ENCODE measurements at places on chromosomes 1 and 21.

- no peaks in the 10 kb centered on the region for H3K36me3 ChIP-seq
- H3K4me3 ChIP-seq: no peak overlapping the region
Observed at GRCh38 chr1:163046071-163046470, 23.1 kb upstream of the RGS4 start.

- no peaks in the 10 kb centered on the region for H3K36me3 ChIP-seq
- H3K27me3 ChIP-seq: no peaks in the 10 kb centered on the region
- H3K4me1 ChIP-seq: peaks cover 18% of the 10 kb centered on the region
- DNase-seq: no peak
- no peak overlapping the region for H3K4me3 ChIP-seq
Observed at GRCh38 chr1:240423246-240423924, 188.6 kb downstream of the GREM2 start.

DNA sequence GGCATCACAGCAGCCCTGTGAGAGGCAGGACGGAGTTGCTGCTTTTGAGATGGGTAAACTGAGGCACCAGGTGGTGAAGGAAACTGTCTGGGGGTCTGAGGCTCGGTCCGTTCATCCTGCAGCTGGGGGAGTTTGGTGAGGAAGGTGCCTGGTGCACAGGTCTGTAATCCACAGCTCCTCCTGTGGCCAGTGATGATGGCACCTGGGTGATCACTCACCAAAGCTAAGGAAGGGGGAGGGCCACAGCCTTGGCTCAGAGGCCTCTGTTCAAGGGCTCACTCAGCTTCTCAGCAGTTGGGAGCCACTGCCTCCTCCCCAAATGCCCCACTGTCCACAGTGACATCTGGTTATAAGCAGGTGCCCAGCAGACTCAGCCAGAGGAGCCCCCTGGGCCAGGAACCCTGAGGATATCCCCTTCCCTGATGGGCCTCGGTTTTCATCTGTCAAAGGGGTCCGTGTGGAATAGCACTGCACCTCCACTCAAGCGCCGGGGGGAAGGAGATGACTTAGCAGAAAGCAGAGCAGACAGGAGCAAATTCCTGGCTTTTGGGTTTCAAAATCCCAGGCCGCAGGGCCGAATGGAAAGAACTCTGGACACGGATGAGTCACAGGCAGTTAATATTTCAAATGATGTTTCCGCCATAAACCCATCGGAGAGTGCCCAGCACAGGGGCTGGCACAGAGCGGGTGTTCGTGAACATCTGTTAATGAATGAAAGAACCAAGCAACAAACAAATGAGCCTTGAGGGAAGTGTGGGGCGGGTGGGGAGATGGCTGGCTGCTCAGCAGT is 82.8 kb downstream of the DMRTB1 start:
- H3K4me3 ChIP-seq: no peak overlapping the region
- no peaks in the 10 kb centered on the region for H3K27me3 ChIP-seq
- peaks cover 9% of the 10 kb centered on the region for H3K36me3 ChIP-seq
- H3K27ac ChIP-seq: peak overlapping the region; percentile 90

DNA sequence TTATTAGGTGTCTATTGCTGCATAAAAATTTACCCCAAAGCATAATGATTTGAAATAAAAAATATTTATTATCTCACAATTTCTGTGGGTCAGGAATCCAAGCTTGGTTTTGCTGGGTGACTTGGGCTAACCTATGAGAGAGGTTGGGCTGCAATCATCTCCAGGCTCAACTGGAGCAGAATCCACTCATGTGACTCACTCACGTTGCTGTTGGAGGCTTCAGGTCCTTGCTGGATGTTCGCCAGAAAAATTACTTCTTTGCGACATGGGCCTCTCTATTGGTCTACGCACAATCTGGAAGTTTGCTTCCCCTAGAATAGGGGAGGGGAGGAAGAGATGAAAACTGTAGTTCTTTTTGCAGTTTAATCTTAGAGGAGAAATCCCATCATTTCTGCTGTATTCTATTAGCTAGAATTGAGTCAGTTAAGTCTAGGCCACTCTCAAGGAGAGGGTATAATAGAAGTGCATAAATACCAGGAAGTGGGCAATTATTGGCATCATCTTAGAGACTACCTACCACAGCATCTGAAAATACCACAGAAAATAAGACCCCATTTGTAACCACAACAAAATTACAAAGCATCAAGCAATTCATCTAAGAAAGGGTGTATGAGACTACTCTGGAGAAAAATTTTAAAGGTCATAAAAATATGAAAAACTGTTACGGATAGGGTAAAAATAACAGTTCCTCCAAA is 5.7 kb upstream of the FASLG start:
- H3K27ac ChIP-seq: no peak overlapping the region
- H3K36me3 ChIP-seq: no peaks in the 10 kb centered on the region
- DNase-seq: no peak
- no peaks in the 10 kb centered on the region for H3K27me3 ChIP-seq
- H3K4me1 ChIP-seq: no peaks in the 10 kb centered on the region
- no peak overlapping the region for H3K4me3 ChIP-seq

DNA sequence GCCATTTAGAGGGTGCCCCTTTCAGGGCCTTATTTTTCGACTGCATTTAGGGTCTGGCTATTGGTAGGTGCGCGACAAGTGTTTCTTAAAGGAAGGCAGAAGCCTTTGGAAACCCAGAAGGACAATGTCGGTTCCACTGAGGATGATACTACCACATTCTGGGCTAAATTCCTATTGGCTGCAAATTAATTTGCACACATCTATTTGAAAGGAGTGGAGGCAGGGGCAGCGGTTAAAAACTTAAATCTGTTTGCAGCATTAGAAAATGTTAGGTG is 1.1 kb downstream of the PATJ start:
- H3K4me1 ChIP-seq: peaks cover 39% of the 10 kb centered on the region
- H3K36me3 ChIP-seq: no peaks in the 10 kb centered on the region
- H3K27me3 ChIP-seq: no peaks in the 10 kb centered on the region
- H3K4me3 ChIP-seq: peak overlapping the region; percentile 77
- H3K27ac ChIP-seq: peak overlapping the region; percentile 90

DNA sequence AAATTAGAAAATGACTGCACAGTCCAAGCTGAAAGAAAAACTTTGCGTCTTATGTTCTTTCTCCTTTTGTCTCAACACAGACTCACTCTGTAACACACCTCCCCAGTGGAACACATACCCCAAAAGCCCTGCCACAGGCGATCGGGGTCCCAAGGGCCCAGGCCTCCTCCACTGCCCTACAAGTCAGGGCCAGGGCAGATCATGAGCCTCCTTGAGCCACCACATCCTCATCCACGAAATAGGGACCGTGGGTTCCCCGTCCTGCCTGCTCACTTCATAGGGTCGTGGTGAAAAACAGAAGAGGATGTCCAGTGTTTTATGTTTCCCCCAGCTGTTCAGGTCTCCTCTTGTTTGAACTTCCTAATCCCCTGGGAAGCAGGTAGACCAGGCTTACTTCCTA is 116.7 kb downstream of the KCNN3 start:
- peaks cover 27% of the 10 kb centered on the region for H3K27me3 ChIP-seq
- no peak overlapping the region for H3K27ac ChIP-seq
- no peak for DNase-seq
- H3K4me3 ChIP-seq: no peak overlapping the region
- peaks cover 22% of the 10 kb centered on the region for H3K4me1 ChIP-seq

DNA sequence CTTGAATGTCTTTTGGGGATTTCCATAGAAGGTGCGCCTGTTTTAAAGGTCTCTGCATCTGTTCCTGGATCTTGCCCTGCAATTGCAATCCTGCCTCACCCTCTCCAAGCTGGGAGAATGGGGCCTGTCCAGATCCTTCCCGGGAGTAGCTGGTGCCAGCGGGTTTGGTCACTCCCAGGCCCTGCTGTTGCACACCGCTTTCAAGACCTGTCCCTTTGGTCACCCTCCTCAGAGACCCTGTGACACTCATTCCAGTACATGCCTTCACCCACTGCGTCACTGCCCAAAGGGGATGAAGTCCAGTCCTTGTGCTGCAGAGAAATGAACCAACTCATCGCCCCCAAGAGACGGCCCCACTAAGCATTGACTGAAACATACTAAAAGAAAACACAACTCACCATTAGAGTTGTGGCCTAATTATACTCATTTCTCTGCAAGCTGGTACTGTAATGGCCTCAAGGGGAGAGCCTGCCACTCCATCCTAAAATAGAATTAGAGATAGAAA is 1.9 kb upstream of the IRF2BP2 start:
- DNase-seq: no peak
- peak overlapping the region; percentile 60 for H3K4me3 ChIP-seq
- H3K27me3 ChIP-seq: no peaks in the 10 kb centered on the region
- peaks cover 58% of the 10 kb centered on the region for H3K4me1 ChIP-seq
- H3K27ac ChIP-seq: peak overlapping the region; percentile 99

- H3K27me3 ChIP-seq: peaks cover 2% of the 10 kb centered on the region
- H3K4me1 ChIP-seq: peaks cover 40% of the 10 kb centered on the region
- no peaks in the 10 kb centered on the region for H3K36me3 ChIP-seq
- no peak for DNase-seq
- H3K27ac ChIP-seq: no peak within 1 kb of the TSS
- H3K4me3 ChIP-seq: peak within 1 kb of the TSS; percentile 77
Observed at GRCh38 chr21:42513151-42513984, at the start of gene SLC37A1. SLC37A1 (plus strand) TSS chr21:42513852; CDS start chr21:42518455, 4,603 bp downstream.

GRCh38 chr1:231272173-231272572 is 31.2 kb downstream of the GNPAT start:
- no peak overlapping the region for H3K4me3 ChIP-seq
- H3K27ac ChIP-seq: no peak overlapping the region
- H3K27me3 ChIP-seq: no peaks in the 10 kb centered on the region
- H3K4me1 ChIP-seq: peaks cover 12% of the 10 kb centered on the region

- no peaks in the 10 kb centered on the region for H3K36me3 ChIP-seq
- H3K27me3 ChIP-seq: no peaks in the 10 kb centered on the region
- peaks cover 6% of the 10 kb centered on the region for H3K4me1 ChIP-seq
- DNase-seq: no peak
- H3K27ac ChIP-seq: no peak overlapping the region
Observed at GRCh38 chr1:51214615-51215131, 21.4 kb upstream of the RNF11 start.

DNA sequence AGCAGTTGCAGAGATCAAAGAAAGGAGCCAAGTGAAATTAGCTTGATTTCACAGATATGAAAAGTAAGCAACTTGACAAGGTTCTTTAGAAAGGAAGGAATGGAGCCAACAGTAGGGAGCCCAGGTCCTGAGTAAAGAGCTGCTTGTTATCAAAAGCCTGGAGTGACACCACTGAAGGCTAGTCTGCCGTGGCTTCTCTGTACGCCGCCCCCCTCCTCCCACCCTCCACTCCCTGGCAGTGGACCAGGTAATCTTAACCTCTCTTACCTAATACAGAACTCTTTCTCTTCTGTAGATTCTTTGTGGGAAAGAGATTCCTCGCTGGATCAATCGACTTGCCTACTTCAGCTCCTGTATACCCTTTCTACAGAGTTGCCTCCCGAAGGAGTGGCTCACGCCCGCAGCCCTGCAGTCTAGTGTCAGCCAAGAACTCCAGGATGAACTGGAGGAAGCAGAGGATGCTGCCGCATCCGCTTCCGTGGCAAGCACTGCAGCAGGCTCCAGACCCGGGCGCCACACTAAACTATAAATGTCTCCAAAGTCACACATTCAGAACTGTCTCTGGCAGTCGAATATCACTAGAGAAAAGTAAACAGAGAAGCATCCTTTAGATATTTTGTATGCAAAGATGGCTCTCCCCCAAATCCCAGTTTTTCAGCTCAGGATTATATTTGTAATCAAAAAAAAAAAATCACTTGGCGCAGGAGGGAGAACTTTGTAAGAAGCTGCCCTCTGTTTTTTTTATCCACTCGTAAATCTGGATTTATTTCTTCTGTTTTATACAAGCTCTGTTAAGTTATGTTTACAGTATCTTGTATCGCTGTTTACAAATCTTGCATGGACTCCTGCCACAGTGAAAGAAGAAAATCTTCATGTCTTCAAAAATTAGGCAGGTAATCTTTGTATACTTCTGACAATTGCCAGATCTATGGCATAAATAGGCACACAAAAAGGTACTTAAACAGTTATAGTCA is 52.6 kb downstream of the DESI2 start:
- no peak overlapping the region for H3K4me3 ChIP-seq
- no peaks in the 10 kb centered on the region for H3K27me3 ChIP-seq
- DNase-seq: no peak

DNA sequence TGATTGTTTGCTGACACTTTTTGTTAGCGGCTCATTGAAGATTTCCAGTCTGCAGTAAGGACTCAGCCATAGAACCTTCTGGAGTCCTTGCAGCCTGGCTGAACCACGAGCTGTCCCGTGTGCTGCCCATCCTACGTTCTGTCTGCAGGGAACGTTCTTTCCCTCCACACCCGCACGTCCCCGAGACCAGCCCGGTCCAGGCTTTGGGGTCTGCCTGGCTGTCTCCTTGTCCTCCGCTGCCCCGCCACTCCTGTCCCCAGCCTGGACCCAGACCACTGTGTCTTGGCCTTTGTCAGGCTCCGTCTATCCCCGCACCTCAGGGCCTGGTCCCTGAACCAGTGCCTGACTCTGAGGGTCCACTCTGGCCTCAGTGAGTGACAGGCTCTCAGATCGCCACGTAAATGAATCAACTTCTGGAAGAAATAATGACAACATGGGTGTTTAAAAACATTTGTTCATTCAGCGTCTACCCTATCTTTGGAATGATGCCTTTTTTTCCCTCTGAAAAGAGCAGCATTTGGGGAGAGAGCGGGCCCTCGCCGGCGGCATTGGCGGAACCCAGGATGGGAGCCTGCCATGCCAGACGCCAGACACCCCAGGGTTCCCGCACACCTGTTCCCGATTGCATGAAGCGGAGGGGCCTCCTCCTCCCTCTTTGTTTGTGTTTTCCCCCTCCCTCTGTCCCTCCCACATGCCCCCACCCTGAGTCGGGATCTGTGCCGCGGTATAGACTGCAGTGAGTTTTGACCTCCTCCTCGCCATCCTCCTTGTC is 43.9 kb upstream of the C1orf174 start:
- H3K27me3 ChIP-seq: peaks cover 17% of the 10 kb centered on the region
- H3K4me3 ChIP-seq: no peak overlapping the region
- no peak overlapping the region for H3K27ac ChIP-seq
- H3K4me1 ChIP-seq: peaks cover 6% of the 10 kb centered on the region
- H3K36me3 ChIP-seq: no peaks in the 10 kb centered on the region

DNA sequence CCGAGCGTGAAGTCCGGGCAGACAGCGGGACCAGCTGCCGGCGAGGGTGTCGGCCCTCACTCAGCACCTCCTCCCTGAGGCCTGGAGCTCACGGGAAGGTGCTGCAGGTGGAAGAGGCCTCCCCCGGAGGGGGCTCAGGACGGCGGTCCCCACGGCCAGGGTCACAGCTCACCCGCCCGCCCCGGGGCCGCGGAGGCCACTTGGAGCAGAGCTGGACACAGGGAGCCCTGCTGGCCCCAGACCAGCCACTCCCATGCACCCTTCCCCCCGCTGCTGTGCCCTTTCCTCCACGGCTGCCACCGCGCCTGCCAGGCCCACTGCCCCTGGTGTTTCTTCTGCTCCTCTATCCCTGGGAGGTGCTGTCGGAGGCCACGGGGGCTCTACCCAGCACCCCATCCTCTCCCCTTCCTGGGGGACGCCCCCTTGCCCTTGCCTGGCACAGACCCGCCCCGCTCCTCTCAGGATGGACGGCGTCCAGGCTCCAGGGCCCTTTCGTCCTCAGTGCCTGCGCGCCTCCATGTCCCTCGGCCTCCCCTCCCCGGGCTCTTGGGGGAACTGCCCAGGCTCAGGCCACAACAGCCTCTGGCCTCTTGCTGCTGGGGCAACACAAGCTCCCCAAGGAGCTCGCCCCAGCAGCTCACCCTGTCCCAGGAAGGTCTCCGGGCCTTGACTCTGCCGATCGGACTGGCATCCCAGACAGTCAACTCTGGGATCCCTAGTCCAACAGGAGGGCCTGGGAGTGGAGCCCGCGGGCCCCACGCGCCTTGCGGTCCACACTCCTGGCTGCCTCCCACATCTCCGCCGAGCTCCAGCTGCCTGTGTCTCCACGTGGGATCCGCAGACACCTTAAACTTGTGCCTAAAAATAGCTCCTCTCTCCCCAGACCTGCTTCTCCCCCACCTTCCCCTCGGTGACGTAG is 4.1 kb downstream of the TMEM240 start:
- H3K4me1 ChIP-seq: peaks cover 7% of the 10 kb centered on the region
- H3K36me3 ChIP-seq: peaks cover 5% of the 10 kb centered on the region
- DNase-seq: no peak
- no peaks in the 10 kb centered on the region for H3K27me3 ChIP-seq
- H3K27ac ChIP-seq: no peak overlapping the region

Measured in chondrocyte (in vitro differentiated cells).